Caco-2 (cell line): ENCODE measurements at places on chromosomes 7 and 10. TPM values are rescaled to one million over a fixed set of nuclear protein-coding genes. Genes with fewer than 3 reads are reported as not detected.

DNA sequence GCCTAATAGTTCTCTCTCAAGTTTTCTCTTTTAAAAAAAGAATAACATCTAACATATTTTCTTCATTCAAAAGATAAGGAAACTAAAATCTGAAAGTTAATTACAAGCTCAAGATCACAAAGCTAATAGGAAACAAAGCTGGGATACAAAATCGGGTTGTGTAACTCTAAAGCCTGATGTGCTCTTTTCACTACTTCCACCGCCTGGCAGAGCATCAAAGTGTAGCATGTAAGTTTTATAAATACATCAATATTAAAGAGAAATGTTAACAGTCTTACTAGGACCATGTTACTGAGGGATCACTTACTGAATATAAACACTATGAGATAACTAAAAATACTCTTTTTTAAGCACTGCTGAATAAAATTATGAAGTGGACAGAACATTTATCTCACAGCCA is 97.2 kb downstream of the KMT2C start:
- DNase-seq = no peak

GRCh38 chr7:30286749-30287148 is 2.4 kb downstream of the ZNRF2 start:
- no peak for DNase-seq

GRCh38 chr10:11685787-11686218 is 56.4 kb upstream of the ECHDC3 start:
- no peak for DNase-seq

DNA sequence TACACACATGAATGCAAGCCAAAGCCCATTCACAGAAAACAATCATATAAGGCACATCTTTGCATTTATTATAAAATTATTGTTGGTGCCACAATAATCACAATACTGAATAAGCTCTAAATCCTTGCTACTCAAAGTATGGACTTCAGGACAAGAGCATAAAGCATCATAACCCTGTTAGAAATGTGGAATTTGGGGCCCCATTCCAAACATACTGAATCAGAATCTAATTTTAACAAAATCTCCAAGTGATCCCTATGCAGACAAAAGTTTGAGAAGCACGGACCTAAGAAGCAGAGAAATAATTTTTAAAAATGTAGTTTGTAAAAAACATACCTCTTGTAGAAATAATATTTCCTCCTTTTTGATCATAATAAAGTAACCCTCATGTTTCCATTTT is 199.2 kb downstream of the IMMP2L start:
- no peak for DNase-seq

DNA sequence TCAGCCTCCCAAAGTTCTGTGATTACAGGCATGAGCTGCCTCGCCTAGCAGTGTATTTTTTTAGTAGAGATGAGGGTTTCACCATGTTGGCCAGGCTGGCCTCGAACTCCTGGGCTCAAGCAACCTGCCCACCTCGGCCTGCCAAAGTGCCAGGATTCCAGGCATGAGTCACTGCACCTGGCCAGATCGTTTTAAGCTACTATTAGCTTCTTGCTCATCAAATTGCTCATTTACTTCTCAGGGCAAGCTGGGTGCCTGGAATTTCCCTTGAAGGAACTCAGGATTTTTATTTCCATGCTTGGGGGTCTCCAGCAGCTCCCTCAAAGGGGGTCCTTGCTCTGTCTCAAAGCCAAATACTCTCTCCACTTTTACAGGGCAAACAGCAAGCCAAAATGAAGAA is 798.0 kb upstream of the AUTS2 start:
- DNase-seq = no peak

OR9A2 gene
- not detected in 2 replicates for total RNA-seq

GPR85 gene
- not detected in 2 replicates for total RNA-seq

TMEM270 gene
- not detected in 2 replicates for total RNA-seq

DNA sequence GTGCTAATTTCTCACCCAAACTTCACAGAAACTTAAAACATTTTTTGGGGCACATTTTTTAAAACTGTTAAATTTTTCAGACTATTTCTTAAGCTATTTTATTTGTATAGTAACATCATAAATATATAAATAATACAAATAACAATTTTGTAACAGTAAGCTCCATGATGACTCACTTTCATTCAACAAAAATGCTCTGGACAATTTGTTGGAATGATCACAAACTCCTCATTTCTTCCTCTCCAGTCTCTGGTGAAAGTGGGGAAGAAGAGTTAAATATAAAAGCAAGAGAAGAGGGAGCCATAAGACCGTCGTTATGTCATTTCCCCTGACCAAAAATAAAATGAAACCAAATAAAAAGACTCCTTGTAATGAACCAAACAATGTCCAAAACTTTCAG is 162.4 kb downstream of the AGMO start:
- no peak for DNase-seq

DNA sequence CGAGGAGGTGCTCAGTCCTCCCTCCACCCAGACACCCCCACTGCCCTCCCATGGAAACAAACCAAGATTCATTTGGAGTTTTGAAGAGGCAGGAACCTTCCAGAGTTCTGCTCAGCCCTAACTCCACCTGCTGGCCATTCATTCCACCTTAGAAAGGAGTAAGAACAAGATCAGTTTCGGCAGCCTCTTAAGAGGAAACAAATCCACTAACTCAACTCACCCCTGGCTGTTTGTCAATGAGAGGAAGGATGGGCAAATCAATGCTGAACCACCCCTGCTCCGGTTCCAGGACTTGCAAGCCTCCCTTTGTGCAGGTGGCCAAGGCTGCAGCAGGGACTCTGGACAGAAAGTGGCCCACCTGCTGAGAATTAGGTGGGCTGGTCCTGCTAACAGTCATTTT is 26.2 kb downstream of the CCDC3 start:
- DNase-seq = peak; percentile 49

GRCh38 chr7:74475243-74475986 is 21.7 kb downstream of the GTF2IRD1 start:
- peak; percentile 79 for DNase-seq

- DNase-seq = no peak
These were observed 149.9 kb downstream of the SFMBT2 start for GRCh38 chr10:7260912-7261311.

GRCh38 chr7:106312906-106313305 is 28.1 kb upstream of the NAMPT start:
- no peak for DNase-seq

GRIFIN gene
- total RNA-seq = not detected in 2 replicates

NPY gene
- total RNA-seq = not detected in 2 replicates

DNA sequence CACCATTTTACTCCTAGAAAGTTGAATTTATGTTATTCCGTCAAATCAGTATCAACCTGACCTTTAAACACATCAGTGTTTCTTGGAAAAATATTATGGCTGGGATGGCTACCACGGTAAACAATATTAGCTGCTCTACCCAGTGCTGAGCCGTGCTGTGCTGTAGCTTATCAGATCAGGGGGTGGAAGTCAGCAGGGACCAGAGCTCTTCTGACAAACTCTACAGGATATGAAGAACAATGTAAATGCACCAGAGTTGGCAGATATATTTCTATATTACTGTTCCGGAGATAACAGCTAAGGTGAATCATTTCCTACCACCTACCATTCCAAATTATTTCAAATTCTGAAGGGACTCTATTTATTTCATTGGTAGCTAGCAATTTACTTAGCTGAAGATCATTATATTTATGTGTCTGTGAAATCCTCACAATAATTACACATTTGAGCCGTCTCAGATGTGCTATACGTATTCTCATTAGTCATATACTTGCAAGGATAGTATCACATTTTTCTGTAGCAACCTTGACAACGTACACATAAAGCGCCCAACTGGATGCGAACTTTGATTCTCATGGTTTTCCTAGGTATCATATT is 76.5 kb downstream of the TEX36 start:
- DNase-seq = no peak

TCERG1L gene
- not detected in 2 replicates for total RNA-seq

GRCh38 chr7:121360564-121360963 is 31.8 kb downstream of the WNT16 start:
- no peak for DNase-seq

ASB10 gene
- not detected in 2 replicates for total RNA-seq

- no peak for DNase-seq
These were observed 751.0 kb downstream of the GRID1 start for GRCh38 chr10:85615556-85615955.

- peak; percentile 88 for DNase-seq
These were observed 14.0 kb downstream of the NEURL1 start for GRCh38 chr10:103507235-103508191.

- no peak for DNase-seq
These were observed 82.3 kb downstream of the ZEB1 start for GRCh38 chr10:31401287-31401686.

DNA sequence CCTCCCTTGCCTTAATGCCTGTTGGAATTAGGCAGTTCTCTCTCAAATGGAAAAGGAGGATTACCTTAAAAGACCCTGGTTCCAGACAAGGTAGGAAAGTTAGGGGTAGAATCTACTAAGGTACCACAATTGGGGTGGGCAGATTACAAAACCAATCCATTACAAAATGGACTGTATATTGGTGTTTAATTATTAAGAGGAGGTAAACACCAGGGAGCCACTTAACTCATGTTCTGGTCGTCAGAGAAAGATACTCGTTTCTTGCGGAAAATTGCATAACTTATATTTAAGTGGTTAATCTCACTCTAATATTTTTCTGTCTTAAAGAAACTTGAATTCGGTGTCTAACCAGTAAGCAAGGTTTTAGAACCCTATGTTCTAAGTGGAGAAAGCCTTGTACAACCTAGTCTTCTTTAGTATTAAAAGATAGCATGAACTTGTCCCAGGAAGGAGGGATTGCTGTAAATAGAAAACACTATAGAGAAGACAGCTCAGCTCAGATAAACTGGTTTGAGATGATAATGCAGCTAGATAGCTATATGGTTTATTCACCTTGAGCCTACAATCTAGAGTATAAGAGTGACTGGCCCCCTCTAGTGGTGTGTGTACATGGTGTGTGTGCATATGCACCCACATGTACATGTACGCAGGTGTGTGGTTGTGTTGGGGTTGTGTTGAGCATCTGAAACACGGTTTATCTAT is 58.0 kb upstream of the STRIP2 start:
- peak; percentile 69 for DNase-seq

PON1 gene
- total RNA-seq = not detected in 2 replicates

- no peak for DNase-seq
These were observed 255.8 kb downstream of the TWIST1 start for GRCh38 chr7:18861514-18862118.

ATRNL1 gene
- total RNA-seq = not detected in 2 replicates

EEF1AKMT2 gene
- total RNA-seq = 28.1 and 29.9 TPM in 2 replicates

WDR37 gene
- 20.6 and 22.9 TPM in 2 replicates for total RNA-seq

GRCh38 chr10:7337431-7338171 is 73.2 kb downstream of the SFMBT2 start:
- no peak for DNase-seq

GRCh38 chr10:22323538-22324305 is 2.8 kb downstream of the BMI1 start:
- no peak for DNase-seq

DNA sequence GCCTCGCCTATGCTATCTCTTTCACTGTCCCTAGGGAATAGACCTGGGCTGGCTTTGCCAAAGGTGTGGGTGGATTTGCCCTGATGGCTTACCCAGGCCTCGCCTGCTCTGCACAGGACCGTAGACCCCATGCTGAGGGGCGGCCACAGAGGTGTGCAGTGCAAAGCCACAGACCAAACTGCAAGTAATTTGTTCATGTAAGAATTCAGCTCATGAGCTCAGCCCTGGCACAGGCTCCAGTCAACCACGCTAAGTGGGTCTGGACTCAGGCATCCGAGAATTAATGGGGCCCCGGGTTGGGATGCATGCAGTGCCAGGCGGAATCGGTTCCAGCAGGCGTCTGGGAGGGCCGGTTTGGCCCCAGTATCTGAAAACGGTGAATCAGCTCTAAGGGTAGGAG is 445.2 kb downstream of the DNAJB6 start:
- DNase-seq = no peak

DNA sequence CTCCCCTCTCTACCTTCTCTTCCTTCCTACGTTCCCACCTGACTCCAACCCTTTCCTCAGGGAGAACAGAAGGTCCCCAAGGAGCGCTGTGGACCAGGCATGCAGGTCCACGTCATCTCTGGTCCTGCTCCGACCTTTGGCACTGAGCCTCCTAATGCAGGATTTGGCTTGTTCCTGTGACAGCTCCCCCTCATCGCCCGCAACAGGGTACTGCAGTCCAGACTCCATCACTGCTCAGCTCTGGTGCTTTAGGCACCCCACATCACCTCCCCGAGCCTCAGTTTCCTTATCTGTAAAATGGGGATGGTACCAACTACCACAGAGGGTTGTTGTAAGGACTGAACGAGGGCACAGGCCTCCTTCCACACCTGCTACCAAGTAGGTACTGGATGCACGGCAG is 54.6 kb downstream of the FHIP2A start:
- DNase-seq = peak; percentile 20

DNA sequence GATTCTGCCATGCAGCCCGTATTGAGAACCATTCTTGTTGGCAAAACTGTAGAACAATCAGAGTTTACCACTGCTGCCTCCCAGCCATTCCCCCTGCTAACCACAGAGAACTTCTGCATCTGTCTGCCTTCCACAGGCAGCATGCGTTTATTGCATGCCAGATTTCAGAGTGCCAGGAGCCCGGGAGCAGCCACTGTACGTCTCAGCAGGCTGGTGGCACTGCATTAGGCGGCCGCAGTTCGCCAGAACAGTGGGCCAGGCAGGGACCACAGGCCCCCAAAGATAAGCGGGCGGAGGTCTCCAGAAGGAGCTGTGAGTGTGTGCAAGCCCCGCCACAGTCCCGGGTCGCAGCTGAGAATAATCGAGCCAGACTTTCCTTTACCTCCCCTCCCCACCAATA is 31.8 kb downstream of the ZNF467 start:
- DNase-seq = no peak

DNA sequence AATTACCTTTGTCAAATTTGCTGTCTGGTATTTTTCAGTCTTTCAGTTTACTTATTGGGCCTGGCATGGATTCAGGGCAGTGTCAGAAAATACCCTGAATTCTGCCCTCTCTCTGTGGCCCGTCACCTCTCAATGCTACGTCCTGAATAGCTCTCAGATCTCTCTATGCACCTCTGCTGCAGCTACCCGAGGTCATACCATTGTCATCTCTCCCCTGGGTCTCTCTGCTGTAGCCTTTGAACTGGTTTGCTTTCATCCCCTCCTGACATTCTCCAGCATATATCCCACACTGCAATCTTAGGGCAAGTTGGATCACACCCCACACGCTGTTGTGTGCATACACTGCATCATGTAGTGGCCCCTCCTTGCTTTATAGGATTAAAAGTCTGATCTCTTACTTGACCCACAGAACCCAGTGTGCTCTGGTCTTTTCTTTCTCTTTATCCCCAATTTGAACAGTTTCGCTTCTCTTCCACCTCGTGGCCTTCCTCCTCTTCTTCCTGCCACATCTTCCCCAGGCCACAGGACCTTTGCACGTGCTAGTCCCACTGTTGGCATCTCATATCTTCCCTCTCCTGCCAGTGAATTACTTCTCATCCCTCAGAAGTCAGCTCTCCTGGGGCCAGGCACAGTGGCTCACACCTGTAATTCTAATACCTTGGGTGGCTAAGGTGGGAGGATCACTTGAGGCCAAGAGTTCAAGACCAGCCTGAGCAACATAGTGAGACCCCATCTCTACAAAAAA is 372.9 kb downstream of the GALNT17 start:
- no peak for DNase-seq

- no peak for DNase-seq
These were observed 102.4 kb upstream of the IKZF1 start for GRCh38 chr7:50202052-50202555.

AGR3 gene
- total RNA-seq = 1.2 and 3.1 TPM in 2 replicates

NME8 gene
- total RNA-seq = not detected in 2 replicates

GRCh38 chr10:16656895-16657294 is 135.2 kb upstream of the C1QL3 start:
- DNase-seq = no peak
